Activated gamma-delta T cell (primary cell): ENCODE measurements at places on chromosomes 2 and 18.

DNA sequence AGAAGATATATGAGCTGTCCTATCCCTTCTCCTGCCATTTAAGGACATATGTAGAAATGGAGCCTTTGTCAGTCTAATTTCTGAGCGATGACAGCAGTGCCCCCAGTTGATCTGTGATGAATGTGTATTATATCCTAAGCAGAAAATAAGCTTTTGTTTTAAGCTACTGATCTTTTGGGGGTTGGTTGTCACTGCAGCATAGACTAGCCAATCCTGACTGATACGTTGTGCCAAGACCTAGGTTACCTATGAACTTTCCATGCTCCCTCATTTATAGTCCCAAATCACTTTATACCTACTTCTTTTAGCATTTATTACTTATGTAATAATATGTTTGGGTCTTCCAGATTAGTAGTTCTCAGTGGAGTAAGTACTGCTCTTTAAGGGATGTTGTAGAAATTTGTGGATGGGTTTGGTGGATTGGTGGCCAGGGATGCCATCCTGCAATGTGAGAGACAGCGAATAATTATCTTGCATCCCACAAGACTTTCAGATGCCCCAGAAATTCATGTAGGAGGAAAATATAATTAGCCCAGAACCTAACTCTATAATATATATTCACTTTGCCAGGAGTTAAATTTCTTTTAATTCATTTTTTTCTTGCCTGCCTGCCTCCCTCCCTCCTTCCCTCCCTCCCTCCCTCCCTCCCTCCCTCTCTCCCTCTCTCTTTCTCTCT lies 11.8 kb downstream of the SMAD4 start:
- DNase-seq = no peak

GRCh38 chr2:70515938-70516337 lies 37.7 kb downstream of the TGFA start:
- DNase-seq = no peak

DNA sequence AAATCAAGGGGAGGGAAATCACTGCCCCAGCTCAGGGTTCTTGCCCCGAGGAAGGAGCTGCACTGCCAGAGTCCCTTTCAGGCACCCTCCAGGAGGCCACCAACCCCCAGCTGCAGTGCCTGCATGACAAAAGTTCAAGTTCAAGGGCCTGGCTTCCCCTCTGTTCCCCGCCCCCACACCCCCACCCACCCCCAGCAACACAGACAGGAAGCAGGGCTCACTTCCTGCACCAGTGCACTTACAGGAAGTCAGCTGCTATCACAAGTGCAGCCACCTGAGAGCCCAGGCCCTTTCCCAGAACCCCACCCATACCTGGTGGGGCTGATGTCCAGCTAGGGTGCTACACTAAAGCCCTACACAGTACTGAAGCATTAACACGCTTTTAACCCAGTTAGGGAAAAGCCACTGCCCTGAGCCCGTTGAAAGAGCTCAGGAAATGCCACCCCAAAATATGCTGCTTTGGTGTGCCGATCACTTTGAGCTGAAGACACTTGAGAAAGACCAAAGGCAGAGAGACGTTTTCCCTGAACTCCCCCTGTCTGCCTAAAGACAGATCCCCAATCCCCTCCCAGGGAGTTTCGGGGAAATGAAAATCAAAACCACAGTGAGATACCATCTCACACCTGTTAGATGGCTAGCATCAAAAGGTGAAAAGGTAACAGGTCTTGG lies 109.9 kb upstream of the CAB39 start:
- no peak for DNase-seq

GRCh38 chr18:60503199-60503598 lies 130.6 kb upstream of the MC4R start:
- no peak for DNase-seq

DNA sequence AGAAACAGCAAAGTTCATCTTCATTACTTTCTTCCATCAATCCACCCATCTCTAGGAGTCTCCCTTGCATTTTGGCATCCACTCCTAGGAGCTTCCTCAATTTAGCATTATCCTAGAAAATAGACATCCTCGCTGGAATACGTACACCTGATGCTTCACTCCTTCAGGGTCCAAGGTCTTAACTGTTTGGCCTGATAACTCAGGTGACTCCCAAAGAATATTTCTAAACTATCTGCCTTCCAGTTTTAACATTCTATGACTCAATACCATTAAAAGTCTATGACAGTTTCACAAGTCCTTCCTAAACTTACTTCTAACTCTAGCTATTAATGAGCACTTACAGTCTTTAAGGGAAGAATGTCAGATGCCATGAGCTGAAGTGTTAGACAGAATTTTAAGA lies 26.5 kb upstream of the TLK1 start:
- no peak for DNase-seq

GRCh38 chr2:2422621-2423020 lies 91.5 kb upstream of the MYT1L start:
- no peak for DNase-seq

DNA sequence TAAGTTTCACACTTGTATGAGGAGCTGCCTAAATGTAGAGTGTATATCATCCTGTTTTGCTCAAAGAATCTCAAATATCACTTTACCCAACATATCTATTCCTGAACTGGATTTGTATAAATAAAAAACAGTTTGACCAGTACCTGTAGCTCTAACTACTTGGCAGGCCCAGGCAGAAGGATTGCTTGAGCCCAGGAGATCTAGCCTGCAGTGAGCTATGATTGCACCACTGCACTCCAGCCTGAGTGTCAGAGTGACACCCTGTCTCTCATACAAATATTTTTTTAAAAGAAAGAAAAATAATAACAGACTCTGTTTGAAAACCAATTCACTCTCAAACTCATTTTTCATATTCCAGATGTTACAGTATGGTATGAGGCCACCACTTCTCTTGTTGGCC lies 7.7 kb upstream of the LIMS2 start:
- DNase-seq = no peak

DNA sequence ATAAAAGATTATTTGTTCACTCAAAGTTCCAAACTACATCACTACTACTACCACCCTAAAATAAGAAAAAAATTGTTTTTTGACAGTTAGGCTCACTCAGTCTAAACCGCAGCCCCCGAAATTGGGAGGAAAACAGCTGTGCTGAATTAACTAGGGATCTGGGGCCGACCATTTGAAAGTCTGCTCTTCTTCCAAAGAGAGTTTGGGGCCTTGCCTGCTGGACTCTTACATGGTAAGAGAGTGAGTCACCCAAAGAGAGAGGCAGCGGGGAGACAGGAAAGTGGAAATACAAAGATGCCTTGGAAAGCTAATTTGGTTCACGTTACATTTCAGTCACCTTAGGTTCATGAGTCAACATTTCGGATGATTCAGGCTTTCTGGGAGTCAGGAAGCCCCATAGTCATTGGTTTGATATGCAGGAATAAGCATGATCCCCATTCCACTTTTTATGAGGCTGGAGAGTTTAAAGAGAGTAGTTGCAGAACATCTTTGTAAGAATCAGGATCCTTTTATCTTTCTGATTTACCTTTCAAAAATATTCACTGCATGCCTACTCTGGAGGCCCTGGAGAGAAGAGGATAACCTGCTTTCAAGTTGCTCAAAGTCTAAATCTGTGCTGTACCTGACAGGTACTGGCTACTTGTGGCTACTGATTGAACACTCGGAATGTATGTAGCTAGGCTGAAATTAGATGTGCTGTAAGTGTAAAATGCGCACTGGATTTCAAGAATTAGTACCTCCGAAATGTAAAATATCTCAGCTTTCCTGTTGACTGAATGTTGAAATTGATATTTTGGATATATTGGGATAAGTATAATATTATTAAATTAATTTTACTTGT lies 995 bp upstream of the RTN4 start:
- DNase-seq = no peak

- no peak for DNase-seq
These were observed 457.1 kb upstream of the SALL3 start for GRCh38 chr18:78522507-78522906.

DNA sequence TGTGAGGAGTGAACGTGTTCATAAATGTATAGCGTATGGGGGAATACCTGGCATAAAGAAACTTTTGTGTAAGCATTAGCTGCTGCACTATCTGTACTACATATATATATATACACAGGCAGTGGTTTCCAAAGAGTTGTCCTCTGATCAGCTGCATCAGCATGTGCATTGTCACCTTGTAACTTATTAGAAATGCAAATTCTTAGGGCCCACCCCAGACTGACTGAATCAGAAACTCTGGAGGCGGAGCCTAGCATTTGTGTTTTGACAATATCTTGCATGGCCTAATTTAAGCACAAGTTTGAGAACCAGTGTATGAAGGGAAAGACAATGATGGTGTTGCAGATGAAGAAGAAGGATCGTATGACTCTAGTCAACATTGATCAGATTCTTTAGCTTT lies 299.5 kb downstream of the CCDC102B start:
- no peak for DNase-seq

DNA sequence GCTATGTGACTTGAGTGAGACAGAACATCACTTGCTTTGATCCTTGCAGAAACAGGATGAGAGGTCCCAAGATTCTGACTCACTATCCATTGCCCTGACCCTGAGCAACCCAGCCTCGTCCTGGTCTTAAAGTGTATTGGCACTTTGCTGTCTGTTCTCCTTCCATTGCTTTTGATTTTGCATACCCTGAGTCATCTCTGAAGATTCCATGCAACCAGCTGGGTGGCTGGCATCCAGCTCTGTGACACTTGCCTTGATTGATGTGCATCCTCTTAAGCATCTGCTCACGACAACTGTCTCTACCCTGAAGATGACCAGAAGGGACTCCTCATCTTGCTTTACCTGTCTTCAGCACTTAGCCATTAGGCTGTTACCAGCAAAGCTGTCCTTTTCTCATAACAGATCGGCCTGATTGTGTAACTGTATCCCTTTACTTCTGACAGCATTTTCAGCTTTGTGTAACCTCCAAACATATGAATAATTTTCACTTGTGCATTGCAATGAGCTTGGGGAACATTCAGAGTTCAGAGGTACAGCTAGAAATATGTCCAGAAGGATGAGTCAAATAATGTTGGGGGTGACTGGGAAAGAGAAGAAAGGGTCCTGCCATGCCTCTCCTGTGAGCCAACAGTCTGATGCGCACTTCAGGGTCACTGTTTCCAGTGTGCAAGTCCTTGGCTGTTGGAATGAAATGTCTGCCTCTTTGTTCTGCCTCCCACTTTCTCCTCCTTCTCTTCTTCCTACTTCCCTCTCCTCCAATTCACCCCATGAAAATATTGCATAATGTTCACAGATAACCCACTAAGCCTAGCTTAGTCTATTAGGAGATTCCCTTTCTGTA lies 249.7 kb upstream of the OSR1 start:
- DNase-seq = no peak

- no peak for DNase-seq
These were observed 56.0 kb downstream of the NRP2 start for GRCh38 chr2:205738117-205738968.

- DNase-seq = no peak
These were observed 35.9 kb upstream of the MGAT5 start for GRCh38 chr2:134217924-134218323.

GRCh38 chr2:17043173-17043572 lies 377.5 kb upstream of the CYRIA start:
- DNase-seq = no peak

DNA sequence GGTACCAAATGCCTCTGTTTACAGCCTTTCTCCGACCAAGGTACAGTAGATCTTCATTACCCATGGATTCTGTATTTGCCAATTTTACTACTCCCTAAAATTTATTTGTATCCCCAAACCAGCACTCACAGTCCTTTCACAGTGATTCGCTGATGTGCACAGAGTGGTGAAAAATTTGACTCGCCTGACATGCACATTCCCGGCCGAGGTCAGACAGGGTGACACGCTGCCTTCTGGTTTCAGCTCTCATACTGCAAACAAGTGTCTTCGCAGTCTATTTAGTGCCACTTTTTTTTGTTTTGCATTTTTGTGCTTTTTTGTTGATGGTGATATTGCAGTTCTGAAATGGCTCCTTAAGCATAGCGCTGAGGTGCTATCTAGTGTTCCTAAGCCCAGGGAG lies 71.0 kb downstream of the MAPK4 start:
- DNase-seq = no peak

- DNase-seq = no peak
These were observed 403.2 kb downstream of the DSC3 start for GRCh38 chr18:30639361-30639760.

- no peak for DNase-seq
These were observed 464.9 kb downstream of the EIPR1 start for GRCh38 chr2:2912731-2913130.

DNA sequence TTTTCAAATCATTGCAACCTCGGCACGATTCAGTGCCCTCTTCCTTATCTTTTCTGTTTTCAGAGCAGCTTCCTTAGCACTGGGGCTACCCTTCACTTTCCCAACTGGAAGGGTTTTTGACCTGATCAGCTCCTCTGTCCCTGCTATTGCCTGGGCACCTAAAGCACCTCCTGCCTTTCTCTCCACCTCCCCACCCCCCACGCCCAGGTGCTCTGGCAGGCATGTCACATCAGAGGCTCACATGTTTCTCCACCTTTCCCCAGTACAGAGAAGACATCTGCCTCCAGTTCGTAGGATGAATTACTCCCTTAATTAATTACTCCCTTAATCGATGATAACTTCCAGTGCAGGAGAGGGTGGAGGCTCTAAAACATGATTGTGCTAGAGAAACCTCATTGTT lies 88.7 kb upstream of the LCLAT1 start:
- no peak for DNase-seq

GRCh38 chr2:105357122-105357521 lies 19.8 kb downstream of the C2orf49 start:
- DNase-seq = no peak

DNA sequence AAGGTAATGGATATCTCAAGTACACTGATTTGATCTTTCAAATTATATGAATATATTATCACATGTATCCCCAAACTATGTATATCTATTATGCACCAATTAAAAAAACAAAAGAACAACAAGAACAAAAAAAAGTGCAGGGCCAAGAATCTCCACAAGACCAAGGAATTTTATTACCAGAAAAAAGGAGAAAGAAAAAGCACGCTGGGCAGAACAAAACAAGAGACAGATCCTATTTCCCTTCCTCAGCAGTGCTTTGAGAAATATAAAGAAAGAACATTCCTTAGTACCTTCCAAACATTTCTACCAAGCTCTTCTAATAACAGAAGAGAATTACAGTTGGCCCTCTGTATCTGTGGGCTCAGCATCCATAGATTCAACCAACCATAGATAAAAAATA lies 144.7 kb upstream of the CREB1 start:
- no peak for DNase-seq

DNA sequence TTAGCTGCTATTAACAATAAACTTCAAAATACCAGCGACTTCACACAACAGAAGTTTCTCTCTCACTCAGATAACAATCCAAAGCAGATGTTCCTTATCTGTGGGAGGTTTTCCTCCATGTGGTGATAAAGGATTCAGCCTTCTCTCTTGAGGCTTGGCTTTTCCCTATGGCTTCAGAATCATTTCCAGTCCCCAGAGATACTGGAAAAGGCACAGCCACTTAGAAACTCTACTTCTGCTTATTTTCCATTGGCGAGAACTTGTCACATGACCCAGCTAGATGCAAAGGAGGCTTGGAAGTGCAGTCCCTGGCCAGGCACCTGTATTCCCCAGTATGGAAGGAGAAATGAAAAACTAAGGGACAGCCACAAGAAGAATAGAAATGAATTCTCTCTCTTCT lies 344.8 kb downstream of the MTX2 start:
- no peak for DNase-seq
